NCI-H345 (cell line): ENCODE measurements at places on chromosomes 11 and 22.

GRCh38 chr22:22069450-22070370 lies 87.1 kb upstream of the TOP3B start:
- no peak for DNase-seq

- DNase-seq = no peak
Measured at GRCh38 chr11:35968386-35969088, 24.7 kb downstream of the LDLRAD3 start.

- DNase-seq = no peak
Measured at GRCh38 chr11:108111126-108111525, 10.2 kb upstream of the ACAT1 start.

- DNase-seq = no peak
Measured at GRCh38 chr11:85822814-85823213, 11.9 kb upstream of the SYTL2 start.

- DNase-seq = no peak
Measured at GRCh38 chr22:26986884-26987283, 329.5 kb downstream of the MIAT start.

GRCh38 chr11:116386118-116386699 lies 386.6 kb downstream of the BUD13 start:
- DNase-seq = no peak
